ENCODE measurements at places on chromosomes 12 and 14.

GRCh38 chr14:96320605-96321004 lies 42.5 kb downstream of the ATG2B start:
- no peak for DNase-seq

DNA sequence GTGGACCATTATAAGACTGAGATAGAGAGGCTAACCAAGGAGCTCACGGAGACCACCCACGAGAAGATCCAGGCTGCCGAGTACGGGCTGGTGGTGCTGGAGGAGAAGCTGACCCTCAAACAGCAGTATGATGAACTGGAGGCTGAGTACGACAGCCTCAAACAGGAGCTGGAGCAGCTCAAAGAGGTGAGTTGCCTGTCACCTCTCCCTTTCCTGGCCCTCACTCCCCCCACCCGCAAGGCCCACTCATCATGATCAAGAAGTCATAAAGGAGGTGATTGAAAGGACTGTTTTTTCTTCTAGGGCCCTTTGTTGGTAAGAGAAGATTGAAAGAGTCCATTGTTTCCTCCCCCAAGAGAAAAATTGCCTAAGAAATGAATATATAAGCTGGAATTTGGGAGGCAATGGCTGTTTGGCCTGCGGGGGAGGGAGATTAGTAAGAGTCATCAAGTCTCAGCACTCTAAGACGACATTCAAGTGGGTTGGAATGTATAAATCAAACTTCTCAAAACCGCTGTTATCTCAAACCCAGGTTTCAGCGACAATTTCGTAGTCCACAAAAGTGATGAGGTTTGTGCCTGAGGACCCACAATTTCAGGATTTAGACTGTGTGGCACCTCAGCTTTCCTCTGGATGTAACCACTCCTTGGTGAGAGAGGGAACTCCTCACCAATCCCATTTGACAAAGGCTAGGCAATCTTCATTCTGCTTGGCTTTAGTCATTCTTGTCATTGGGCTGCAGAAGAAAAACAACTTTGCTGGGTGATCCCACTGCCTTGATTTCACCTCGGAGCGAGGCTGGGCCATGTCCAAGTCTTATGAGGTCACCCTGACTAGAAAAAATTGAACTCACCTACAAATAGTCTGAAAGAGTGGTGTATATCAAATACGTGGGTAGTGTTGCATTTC lies 966 bp downstream of the BICD1 start:
- peak; percentile 63 for DNase-seq

DNA sequence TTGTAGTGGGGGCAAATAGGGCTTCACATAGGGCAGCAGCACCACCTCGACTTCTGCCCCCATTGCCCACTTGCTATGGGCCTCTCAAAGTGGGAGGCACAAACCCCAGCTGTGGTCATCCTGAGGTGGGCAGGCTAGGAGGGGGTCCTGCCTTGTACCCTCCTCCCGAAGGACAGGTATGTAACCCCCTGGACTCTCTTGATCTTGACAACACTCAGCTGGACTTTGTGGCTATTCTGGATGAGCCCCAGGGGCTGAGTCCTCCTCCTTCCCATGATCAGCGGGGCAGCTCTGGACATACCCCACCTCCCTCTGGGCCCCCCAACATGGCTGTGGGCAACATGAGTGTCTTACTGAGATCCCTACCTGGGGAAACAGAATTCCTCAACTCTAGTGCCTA lies 8.0 kb downstream of the ARHGAP9 start:
- DNase-seq: no peak

DNA sequence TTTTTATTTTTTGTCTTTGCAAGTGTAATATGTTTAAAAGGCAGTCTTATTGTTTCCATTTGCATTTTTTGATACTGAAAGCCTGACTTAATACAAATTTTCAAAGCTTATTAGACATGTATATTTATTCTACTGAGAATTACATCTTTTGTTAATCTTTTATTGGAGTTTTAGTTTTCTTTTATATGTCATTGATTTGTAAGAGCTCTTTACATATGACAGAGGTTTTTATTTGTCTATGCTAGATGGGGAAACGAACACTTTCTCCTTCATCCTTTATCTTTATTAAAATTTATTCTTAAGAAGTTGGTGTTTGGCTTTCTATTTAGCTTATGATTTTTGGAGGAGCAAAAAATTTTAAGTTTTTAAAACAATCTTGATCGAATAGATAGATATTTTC lies 234.4 kb upstream of the SRRM4 start:
- DNase-seq: no peak

DNA sequence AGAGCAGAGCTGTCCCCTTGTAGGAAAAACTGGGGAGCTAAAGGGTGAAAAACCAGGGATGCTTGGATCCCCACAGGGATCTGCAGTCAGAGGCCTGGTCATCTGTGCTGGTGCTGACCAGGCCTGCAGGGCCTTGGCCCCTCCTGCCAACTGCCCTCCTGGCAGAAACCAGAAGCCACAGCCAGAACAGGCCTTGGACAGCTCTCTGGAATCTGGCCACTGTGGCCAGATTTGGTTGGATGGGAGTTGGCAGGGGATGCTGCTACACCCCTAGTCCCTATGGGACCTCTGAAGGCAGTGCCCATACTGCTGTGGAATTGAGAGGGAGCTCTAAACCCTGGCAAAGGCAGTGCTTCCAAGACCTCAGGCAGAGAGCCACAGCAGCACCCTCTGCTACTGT lies 9.2 kb upstream of the GPX2 start:
- DNase-seq: no peak

DNA sequence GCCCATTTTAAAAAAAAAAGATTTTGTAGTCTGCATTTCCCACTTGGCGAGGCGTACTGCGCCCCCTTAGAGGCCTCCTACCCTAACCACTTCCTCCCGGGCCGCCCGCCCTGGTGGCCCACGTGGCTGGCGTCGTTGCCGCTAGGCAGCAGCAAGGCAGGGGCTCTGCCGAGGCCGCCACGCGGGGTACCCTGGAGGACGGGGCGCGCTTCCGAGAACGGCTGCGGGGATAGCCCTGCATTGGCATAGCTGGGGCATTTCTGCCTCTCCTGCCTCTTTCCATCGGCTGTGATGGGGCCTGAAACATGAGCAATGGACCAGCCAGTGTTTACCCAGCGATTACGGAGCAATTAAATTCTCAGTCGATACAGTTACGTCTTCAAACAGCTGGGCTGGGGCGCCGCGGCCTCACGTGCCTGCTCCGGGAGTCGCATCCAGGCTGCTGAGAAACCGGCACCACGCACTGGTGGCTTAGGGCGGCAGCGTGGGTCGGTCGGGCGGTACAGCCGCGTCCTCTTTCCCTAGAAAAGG lies 38.0 kb downstream of the IQSEC3 start:
- no peak for DNase-seq

DNA sequence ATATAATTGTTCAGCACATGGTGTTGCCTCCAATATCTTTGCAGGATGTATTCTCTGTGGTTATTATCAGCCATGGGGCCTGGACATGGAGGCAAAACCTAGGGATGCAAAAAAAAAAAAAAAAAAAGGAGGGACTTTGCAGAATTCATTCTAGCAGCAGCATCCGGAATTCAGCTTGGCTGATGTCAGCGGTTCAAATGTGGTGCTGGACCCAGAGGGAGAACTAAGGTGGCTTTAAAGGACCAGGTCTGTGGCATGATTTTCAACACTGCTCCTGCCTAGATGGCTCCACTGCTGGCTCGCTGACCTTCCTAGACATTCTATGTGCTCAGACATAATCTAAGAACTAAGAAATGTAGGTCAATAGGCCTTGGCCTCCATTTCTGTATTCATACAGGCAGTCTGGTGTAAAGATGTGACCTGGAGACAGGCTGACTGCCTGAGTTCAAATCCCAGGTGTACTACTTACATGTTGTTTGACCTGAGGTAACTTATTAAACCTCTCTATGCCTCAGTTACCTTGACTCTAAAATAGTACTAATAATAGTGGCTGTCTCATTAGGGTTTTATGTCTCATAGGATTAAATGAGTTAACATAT lies 108.6 kb downstream of the PPM1A start:
- DNase-seq: no peak

DNA sequence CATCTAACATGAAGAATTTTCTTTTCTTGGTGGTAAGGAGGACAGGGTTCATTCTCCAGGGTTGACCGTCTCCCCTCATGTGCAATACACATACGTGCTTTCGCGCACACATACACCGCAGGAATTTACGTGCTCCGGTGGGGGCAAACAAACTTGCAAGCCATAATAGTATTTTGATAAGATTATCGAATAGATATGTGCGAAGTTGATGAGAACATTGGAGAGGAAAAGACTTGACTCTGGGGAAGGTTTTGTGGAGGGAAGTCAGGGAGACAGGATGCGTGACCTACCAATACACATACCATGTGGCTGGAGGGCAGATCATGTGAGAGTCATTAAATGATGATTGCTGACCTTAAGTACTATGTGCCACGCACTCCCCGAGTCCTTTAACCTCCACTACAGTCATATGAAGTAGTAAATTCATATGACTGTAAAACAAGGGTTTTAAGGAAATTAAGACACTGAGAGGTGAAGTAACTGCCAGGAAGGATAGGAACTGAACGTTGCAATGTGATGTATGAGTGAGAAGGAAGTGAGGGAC lies 921 bp downstream of the RAD51B start:
- peak; percentile 18 for DNase-seq

- no peak for DNase-seq
Measured at GRCh38 chr14:99163446-99163845, 108.6 kb downstream of the BCL11B start.

All from fibroblast of upper back skin (primary cell).